ENCODE measurements at places on chromosomes 16 and 17.

GRCh38 chr16:88634141-88634993 is 4.0 kb upstream of the IL17C start:
- peak; percentile 43 for DNase-seq

- no peak for DNase-seq
Measured at GRCh38 chr17:2794111-2794803, 2.0 kb upstream of the RAP1GAP2 start.

- no peak for DNase-seq
Measured at GRCh38 chr17:41976142-41976768, 9.7 kb downstream of the CNP start.

DNA sequence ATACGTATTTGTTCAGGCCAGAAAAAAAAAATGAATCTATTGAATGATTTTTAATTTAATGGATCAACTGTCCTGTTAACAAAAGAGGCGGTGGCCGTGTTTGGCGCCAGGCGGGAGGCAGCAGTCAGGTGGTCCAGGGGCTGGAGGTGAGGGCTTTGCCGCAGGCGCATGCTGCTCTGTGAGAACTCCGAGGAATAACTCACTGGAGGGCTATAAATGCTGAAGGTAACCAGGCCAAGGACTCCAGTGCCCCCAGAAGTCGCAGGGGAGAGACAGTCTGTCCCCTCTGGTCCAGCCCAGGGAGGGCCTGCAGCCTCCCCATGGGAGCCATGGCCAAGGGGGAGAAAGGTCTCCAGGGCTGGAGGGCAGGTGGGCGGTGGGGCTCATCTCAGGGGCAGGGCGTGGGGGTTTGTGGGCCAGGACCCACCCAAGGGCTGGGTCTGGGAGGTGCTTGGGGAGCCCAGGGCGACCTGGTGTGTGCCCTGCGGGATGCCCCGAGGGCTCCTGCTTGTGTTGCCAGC is 7.1 kb upstream of the BAHCC1 start:
- DNase-seq = no peak

DNA sequence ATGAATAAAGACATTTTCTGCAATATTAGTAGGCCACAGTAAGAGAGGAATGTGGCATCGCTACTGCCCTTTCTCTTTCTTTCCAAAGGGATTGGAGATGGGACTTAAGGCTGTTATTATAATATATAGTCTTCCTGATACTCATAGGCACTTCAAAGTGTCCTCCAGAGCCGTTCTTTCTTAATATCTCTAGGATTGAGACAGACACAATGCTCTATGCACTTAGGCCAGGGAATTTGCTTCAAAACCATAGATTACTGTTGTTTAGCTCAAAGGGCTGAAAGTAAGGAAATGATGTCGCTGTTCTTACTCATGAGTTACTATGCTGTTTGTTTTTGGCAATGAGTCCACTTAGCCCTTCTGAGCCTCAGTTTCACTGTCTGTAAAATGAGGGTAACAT is 590.5 kb downstream of the CDH11 start:
- no peak for DNase-seq

DNA sequence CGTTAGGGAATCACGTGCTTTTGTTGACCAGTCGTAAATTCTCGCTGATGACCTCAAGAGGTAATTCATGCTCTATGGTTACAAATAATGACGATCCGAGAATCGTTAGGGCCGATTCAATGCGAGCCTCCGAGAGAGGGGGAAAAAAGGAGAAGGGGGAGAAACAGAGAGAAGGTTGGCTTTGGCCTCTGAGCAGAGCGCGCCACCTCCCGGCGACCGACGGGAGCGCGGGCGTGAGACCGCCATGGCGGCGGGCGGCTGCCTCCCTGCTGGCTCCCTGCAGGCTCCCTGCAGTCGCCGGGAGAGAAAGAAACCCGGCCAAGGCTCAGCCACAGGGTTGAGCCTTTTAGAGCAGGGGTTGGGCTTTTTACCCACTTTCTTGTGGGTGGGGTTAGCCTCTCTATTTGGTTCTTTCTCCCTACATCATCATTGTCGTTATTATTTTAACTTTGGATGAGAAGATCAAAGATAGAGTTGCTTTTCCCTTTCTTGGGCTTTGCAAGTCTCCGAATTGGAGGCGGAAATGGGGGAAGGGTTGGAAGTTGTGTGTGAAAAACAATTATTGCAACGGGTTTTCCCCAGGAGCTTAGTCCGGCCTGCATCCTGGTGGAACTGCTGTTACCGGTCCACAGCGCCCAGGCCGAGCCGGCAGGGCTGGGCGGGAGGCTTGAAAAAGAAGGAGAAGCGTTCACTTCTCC is 410 bp upstream of the HOXB5 start:
- peak; percentile 61 for DNase-seq

GRCh38 chr16:76835339-76835738 is 355.7 kb upstream of the MON1B start:
- no peak for DNase-seq

DNA sequence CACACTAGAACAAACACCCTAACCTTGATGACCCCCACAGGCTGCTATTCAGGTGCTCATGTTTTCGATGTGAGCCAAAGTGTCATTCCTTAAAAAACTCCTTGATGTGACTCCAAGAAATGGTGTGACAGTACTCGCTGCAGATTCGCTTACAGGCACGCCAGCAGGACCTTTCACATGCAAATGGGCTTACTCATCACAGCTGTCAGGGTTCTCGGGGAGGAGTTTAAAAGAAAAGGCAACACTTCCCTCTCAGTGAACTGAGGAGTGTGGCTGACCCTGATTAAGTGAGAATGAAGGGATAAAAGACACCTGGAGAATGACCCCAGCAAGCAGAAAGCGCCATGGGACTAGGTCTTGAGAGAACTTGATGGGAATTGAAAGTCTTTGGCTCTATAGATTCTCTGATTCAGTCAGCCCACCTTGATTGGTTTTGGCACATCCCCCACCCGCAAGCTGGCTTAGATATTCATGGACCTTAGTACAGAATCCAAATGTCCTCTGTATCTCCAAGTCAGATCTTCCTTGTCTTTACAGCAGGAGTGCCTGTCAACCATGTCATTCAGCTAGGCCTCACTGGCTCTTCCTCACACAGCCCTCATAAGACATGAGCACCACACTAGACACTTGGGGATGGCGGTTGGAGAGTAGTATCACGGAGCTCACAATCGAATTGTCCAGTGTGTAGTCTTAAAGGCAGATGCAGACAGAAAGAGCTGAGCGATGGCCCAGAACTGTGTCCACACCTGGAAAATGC is 82.6 kb downstream of the HIC1 start:
- no peak for DNase-seq

DNA sequence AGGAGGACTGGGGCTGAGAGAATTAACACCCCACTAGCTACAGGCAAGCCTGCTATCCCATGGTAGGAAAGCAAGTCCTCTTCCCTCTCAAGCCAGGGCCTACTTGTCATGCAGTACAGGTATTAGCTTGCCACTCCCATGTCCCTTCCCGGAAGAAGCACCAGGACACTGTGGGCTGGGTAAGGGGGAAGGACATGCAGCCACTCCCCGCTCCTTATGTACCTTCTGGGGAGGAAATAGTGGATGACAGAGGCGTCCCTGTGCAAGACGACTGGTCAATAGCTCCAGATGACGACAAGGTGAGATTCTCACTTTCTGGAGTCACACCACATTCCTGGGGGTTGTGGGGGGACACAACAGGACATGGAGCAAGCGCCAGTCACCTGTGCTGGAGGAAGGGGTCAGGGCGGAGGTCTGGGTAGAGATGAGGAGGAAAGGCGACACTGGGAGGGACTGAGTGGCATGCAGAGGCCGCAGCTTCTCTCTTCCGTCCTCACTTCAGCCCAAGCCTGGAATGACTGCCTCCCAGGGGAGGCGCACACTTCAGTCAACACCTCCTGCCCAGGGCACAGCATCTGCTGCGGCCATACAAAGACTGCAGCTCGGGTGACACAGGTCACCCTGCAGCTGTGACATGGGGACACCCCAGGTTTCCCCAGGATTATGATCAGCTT is 15.1 kb upstream of the FOXJ1 start:
- DNase-seq = no peak

DNA sequence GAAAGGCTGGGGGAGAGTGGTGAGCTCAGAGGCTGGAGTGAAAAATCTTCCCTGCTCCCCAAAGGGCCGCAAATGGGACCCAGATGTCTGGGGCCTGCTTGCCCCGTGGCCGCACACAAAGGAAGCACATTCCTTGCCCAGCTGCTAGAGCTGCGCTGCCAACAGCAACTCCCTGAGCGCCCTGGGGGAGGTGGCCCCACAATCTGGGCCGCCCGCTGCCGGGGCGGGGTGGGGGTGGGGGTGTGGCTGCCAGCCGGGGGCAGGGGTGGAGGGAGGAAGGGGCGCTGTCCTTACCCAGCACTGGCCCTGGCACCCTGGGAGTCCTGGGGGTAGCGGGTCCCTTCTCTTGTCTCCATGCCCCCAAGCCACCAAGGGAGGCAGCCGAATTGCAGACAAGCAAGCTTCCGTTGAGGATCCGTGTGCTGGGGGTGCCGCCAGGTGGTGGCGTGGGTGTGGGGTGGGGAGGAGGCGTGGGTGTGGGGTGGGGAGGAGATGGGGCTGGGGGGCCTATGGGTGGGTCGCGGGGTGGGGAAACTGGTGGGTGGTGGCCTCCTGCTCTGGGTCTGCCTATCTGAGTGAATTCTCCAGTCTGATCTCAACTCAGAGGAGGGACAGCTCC is 48.4 kb upstream of the PABPN1L start:
- no peak for DNase-seq

- no peak for DNase-seq
Measured at GRCh38 chr16:54651440-54652195, 279.0 kb upstream of the IRX5 start.

DNA sequence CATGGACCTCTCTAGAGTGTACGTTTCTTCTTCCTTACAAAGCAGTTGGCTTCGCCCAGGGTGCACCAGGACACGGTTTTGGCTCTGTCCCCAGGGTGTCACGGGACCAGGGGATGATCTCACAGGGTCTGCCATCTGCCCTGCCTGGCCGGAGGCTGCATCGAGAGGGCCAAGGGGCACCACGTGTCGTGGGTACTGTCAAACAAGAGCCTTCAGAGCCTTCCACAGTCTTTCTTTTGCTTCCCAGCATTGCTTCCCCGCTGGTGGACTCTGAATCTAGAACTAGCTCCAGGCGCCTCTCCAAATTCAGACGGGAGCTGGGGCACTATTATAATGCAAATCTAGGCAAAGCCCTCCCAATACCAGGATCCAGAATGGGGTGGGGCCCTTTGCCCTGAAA is 47.9 kb downstream of the MAPT start:
- no peak for DNase-seq

- DNase-seq = no peak
Measured at GRCh38 chr17:33596899-33597298, 303.8 kb upstream of the ASIC2 start.

GRCh38 chr17:15247891-15248529 is 17.1 kb downstream of the PMP22 start:
- DNase-seq = no peak

- DNase-seq = no peak
Measured at GRCh38 chr17:50265212-50265611, 9.1 kb upstream of the TMEM92 start.

GRCh38 chr17:851924-852323 is 69.8 kb downstream of the MRM3 start:
- no peak for DNase-seq

DNA sequence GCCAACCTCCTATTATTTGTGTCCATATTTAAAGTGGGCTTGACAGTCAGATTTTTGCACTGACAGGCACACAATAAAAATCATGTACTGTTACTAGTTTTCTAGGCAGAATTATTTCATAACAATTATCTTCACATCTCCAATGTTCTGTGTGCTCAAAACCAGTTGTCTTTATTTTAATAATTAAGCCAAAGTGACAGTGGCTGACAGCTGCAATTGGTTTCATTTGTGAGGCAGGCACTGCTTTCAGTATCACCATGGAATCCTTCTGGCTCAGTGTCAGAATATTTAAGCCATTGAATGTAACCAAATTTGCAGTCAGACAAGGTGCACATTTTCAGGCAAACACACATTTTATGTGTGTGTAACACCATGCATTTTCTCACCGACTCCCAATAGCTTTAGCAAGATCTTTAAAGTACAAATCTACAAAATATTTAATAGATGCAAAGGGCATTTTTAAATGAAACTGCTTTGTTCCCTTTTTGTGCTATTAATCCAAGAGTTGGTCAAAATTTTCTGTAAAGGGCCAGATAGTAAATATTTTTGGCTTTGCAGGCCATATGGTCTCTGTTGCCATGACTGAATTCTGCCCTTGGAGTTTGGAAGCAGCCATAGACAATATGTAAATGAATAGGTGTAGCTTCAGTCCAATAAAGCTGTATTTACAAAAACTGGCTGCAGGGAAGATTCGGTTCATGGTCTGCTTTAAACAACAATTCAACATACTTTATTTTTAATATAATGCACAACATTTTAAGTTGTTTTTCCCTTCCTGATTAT is 486.0 kb downstream of the KCNJ2 start:
- DNase-seq = no peak

- no peak for DNase-seq
Measured at GRCh38 chr16:75019007-75019406, 20.2 kb downstream of the ZNRF1 start.

GRCh38 chr16:19687279-19687678 is 30.7 kb downstream of the KNOP1 start:
- no peak for DNase-seq

DNA sequence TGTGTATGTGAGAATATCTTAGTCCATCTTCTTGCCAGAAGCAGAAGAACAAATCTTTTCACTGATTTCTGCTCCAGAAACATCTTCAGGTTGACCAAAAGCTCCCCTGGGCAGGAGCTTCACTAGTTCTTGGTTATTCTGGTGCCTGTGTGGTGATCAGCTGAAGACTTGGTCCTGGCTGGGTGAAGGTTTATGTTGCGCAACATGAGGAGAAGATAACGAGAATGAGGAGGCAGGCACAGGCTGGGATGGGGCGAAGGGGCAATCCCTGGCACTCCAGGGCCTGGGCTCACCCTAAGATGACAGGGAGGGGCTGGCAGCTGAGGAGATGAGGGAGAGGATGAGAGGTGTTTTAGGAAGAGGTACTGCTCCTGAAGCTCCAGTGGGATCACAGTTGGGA is 232.0 kb downstream of the NTN1 start:
- no peak for DNase-seq

DNA sequence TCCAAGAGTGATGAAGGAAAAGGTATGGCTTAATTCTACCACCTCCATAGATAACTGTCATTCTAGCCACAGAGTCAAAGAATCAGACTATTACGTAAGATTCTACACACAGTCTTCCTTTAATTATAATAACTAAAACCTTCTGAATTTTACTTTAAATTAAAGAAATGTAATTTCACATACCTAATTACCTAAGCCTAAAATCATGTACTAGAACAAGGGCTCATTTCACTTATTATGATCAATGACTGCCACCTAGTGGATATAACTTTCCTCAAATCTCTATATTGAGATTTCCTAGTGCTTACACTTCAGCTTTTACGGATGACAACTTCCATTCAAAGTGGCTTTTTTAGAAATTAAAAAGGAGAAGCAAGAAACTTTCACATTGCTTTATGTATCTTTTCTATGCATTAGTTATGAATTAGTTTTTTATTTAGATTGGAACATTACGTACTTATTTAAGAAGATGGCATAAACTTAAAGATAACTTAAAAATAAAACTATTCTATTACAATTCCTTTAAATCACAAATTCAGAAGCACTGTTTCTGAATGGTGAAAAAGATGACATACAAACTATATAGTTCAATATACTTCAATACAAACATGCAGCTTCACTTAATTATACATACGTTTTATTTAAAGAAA is 18.2 kb upstream of the ABCA10 start:
- DNase-seq = no peak

Measured in activated CD8-positive, alpha-beta memory T cell treated with anti-CD3 and anti-CD28 coated beads for 4 hours (primary cell).